ENCODE measurements at places on chromosomes 16 and 17.
A peak's percentile ranks its signal among the peaks of the same experiment; 100 is the strongest.

GRCh38 chr16:87740441-87740840, 25.3 kb downstream of the KLHDC4 start:
- DNase-seq = no peak

DNA sequence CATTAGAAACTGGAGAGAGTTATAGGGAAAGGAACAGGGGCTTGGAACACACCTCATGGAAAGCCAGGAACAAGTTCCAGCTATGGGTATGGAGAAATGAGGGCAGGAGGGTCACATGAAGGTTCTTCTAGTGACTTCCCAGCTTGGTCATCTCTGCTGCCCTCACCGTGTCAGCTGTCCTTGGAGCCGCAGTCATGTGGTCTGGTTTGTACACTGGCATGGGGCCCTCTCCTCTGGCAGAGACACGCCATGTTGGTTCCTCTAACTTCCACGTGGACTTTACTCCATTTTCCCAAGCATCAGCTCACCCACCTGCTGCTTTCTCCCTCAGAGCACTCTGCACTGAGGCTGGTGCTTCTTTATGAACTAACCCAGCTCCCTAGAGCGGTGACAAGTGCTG, 26.3 kb downstream of the MPG start:
- no peak for DNase-seq

DNA sequence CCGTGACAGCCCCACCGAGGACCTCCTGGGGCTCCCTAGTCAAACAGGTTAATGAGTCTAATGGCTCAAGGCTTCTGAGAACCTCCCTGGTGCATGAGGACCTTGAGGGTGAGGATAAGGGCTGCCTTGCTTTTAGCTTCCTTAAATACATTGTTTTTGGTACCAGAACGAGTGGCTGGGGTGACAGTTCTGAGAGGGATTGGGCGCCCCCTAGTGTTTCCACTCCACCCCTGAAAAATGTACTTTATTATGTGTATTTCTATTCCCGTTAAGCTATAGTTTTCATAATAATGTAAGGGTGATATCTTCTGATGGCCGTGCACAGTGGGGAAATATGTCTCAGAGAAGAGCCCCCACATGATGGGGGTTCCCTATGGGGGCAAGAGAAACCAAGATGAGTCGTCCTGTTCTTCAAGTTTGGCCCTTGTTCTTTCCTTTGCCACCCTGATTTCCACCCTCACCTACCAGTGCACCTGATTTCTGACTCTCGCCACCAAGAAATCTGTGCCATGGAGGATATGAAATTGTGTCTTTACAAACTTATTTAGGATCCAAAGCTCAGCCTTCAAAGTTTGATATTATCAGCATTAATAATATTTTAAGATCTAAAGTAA, 14.5 kb upstream of the VWA3A start:
- DNase-seq = peak; percentile 69

- no peak for DNase-seq
Observed at GRCh38 chr17:67785122-67785477, 40.2 kb upstream of the BPTF start.

- DNase-seq = no peak
Observed at GRCh38 chr16:7390974-7391373, 58.3 kb downstream of the RBFOX1 start.

DNA sequence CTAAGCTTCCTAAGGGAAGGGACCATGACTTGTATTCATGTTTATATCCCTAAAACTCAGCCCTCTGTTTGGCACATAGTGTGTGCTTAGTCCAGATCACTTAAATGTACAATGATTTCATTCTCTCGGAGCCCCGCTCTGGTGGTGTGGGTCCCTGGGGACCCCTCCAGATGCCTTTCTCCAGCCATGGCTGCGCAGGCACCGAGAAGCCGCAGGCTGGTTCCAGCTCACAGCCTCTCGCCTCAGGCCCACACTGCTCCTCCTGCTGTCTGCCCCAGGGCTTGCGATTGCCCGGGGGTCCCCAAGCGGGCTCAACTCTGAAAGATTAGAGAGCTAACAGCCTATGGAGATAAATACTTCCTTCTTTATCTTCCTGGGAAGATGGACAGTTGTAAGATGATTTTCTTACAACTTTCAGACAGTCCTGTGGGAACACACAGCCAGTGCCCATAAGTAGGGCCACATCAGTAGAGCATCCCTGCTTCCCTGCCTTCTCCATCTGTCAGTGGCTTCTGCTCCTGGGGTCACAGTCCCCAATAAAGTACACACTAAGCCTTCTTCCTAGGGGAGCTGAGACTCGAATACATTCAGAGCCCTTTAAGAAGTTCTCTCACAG, 66.2 kb downstream of the CENPV start:
- peak; percentile 3 for DNase-seq

- no peak for DNase-seq
Observed at GRCh38 chr17:60534010-60534555, 8.0 kb upstream of the APPBP2 start.

GRCh38 chr17:78252111-78252634, 20.7 kb downstream of the TMEM235 start:
- no peak for DNase-seq

DNA sequence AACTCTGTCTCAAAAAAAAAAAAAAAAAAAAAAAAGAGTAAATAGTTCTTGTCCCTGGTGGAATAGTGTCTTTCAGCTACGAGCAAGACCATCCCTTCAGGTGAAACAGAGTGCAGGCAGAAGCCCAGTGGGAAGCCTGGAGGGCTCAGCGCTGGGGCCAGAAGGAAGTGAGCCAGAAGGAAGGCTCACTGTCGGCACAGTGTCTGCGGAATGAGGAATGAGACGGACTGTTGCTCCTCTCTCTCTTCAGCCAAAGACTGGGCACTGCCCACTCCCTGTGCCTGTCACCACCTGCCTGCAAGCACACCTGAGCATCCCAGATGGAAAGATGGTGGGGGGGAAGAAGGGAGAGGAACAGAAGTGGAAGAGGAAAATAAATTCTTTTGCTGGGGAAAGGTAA, 7.5 kb downstream of the RSL1D1 start:
- no peak for DNase-seq

- peak; percentile 27 for DNase-seq
Observed at GRCh38 chr16:57284952-57285363, 486 bp upstream of the PLLP start.

DNA sequence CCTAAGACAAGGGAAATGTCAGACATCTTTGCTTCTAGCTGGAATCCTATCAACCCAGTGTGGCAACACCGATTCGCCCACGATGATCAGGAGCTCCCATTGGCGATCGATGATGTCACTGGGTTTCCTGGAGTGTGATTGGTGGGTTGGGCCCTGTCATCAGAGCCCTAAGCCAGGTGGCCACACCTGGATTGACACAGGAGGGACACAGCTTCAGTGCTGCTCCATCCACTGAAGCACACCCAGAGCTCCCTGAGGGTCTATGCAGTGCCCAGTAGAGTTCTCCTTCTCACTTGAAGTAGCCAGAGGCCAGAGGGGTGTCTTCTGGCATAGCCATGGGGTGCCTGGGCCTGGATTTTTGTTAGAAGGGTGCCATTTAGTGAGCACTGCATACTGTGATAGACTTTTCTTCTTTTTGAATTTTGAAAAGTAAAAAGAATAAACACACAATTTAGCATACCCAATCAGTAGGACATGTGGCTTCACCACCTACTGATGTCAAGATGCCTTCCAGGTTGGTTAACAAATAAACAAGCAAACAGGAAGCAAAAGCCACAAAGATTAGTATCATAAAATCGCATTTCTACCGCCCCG, 77.6 kb downstream of the CMIP start:
- peak; percentile 22 for DNase-seq

GRCh38 chr16:25012525-25012991, 2.6 kb downstream of the ARHGAP17 start:
- DNase-seq = peak; percentile 69

GRCh38 chr17:48909783-48910182, 1.6 kb downstream of the UBE2Z start:
- peak; percentile 15 for DNase-seq

- DNase-seq = no peak
Observed at GRCh38 chr17:39660397-39661385, 4.5 kb upstream of the TCAP start.

- no peak for DNase-seq
Observed at GRCh38 chr17:37310940-37311339, 64.8 kb upstream of the C17orf78 start.

DNA sequence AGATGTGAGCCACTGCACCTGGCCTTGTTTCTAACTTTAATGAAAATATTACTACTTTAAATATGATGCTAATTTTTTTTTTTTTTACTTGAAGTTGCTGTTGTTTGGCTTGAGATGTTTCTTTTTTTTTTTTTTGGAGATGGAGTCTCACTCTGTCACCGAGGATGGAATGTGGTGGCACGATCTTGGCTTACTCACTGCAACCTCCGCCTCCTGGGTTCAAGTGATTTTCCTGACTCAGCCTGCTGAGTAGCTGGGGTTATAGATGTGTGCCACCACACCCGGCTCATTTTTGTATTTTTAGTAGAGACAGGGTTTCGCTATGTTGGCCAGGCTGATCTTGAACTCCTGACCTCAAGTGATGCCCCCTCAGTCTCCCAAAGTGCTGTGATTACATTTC, 23.6 kb downstream of the IGSF6 start:
- DNase-seq = no peak

DNA sequence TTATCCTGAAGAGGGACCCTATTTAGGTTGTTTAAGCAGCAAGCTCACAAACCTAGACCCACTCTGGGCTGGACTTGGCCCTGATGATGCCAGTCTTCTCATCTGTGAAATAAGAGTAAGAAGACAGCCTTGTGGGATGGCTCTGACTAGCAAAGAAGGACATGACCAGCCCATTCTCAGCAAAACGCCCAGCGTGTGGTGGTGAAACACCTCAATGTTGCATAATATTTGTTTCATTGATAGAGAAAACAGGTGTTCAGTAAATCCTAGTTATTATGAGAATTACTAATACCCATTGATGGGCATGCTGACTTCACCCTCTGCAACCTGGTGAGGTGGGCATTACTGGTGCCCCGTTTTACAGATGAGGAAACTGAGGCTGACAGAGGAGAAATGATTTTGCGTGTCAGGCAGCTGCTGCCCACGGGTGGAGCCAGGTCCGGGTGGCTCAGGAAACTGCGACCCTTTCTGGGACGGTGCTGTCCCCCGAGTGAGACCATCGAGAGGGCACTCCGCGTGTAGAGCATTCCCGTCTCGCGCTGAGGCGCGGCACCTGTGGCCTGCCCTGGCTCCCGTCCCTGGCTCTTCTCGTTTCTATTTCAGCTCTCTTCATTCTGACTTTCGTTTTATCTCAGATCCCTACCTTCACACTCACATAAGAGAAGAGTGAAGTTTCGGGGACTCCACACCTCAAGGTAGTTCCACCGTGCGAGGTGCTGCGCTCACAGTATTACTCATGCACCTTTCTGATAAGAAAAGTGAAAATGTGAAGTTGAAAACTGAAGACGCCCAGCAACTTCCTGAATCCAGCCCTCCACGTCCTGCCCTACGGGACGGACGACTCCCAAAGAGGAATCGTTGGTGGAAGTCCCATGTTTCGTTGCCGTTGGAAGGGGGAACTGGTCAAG, 48.5 kb downstream of the IRF8 start:
- DNase-seq = no peak

DNA sequence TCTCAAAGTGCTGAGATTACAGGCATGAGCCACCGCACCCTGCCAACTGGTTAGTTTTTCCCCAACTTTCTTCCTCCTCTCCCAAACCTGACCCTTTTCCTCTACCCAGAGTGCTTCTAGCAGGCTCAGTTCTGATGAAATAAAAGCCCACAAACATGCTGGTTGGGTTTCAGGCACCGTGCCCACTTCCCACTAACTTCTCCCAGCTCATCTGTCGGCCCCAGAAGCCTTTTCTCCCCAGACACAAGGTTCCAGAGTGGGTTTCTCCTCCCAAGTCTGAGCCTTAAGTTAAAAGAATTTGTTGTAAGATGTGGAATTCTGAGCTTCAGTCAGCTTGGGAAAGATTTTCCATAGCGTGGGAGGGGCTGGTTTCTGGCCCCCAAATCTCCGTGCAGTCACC, 11.5 kb upstream of the SCN4A start:
- DNase-seq = no peak

DNA sequence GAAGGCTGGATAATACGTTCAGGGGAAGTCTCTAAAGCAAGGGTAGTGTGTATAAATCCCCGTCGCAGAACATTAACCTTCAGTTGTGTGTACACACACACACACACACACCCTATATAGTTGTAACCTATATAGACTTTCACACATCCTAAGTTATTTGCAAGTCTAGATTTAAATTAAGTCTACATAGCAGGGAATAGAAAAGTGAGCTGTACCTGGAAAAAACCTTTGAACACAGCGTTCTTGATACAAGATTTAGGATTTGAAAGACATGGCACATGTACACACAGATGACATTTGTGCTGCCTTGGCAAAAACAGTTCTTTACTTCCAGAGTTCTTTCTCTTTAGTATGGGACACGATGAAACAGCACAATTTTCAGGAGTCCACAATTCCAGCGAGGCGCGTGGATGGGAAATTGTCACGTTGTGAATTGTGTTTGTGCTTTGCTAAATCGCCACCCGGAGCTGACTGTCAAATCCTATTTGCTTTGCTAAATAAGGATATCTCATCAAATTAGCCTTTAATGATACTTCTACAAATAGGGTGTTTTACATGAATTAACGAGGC, 233.9 kb downstream of the MRTFB start:
- DNase-seq = no peak

DNA sequence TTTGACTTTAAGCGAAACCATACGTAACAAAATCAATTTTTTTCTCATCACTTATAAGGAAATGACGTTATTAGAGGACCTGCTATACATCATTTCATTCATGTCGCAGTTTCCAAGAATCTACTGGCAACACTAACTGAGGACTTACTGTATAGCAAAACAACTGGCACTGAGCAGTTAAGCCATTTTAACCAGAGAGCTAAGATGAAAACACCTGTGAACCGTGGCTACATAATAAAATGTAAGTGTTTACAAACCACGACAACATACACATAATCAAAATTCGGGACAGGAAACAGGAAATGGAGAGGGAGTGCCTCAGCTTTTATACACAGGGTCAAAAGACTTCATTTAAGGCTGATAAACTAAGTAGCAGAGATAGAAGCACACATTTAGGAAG, 29.5 kb downstream of the METTL16 start:
- no peak for DNase-seq

DNA sequence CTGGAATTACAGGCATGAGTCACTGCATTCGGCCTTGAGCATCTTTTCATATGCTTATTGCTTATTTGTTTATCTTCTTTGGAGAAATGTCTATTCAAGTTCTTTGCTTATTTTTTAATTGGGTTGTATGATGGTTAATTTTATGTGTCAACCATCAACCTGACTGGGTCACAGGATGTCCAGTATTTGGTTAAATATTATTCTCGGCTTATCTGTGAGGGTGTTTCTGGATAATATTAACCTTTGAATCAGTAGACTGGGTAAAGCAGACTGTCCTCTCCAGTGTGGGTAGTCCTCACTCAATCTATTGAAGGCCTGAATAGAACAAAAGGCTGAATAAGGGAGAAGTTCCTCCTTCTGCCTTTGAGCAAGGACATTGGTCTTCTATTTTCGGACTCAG, 142.0 kb downstream of the SSH2 start:
- DNase-seq = no peak
